Prostate gland (tissue), 2 donors: ENCODE measurements at places on chromosomes 1 and 21. TPM values are rescaled to one million over a fixed set of nuclear protein-coding genes. Genes with fewer than 3 reads are reported as not detected.

The LIN28A gene
- total RNA-seq, result not detected

- peak overlapping the region; percentile 24 for H3K27ac ChIP-seq
- DNase-seq, result no peak
- H3K36me3 ChIP-seq, result no peaks in the 10 kb centered on the region
- no peak overlapping the region for H3K4me3 ChIP-seq
- no peaks in the 10 kb centered on the region for H3K27me3 ChIP-seq
- H3K4me1 ChIP-seq, result no peaks in the 10 kb centered on the region
Observed at GRCh38 chr1:158014731-158015320, 21.4 kb downstream of the KIRREL1 start.

DNA sequence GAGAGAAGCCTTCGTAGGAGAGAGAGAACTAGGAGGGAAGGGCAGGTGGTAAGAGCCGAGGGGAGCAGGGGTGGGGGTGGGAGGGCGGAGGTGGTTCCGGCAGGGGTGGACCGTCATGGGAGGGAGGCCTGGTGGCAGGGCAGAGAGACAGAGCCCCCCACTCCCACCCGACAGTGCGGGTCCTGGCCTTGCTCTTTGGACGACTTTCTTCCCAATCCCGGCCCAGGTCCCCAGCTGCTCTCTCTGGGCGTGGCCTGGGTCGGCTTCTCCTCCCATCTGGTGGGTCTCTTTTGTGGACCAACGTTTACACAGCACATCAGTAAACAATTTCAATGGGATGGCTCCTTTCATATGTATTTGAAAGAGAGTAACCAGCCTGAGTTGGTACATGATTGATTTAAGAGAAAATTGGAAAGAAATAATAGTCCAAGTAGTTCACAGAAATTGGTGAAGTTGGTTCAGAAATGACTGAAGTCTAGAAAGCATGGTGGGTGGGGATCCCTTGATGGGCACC, 56.9 kb downstream of the LDLRAD2 start:
- H3K27me3 ChIP-seq, result no peaks in the 10 kb centered on the region
- peaks cover 8% of the 10 kb centered on the region for H3K4me1 ChIP-seq
- H3K36me3 ChIP-seq, result peaks cover 10% of the 10 kb centered on the region
- no peak for DNase-seq
- no peak overlapping the region for H3K4me3 ChIP-seq

DNA sequence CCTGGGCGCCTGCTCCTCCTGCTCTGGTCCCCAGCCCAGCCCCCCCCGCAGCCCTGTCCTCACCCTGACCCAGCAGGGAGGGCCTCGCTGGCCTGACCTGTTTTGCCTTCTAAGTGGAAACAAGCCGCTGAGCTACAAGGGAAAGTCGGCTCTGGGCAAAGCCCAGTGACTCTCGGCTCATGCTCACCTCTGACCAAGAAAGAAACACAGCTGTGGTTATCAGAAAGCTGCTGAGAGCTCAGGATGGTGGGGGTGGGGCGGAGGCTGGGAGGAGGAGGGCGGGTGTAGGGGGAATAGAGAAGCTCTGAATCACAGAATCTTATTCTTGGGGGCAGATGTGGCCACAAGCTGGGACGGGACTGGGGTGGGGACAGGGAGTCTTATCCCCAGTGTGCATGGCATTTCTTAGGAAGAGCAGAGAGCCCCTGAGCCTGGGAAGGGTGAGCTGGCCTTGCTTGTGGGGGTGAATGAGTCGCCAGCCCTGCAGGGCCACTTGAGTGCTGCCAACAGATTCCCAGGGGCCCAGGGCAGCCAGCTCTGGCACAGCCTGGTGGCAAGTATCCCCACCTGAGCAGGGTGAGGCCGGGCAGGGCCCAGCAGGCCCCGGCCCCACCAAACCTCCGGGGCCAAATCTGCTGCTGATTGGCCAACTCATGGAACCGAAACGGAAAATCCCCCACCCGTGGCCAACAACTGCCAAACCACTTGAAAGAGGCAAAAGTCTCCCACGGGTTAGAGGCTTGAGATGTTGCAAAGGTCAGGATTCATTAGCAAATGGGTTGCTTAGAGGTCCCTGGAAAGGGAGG, 120.6 kb downstream of the SPSB1 start:
- no peaks in the 10 kb centered on the region for H3K27me3 ChIP-seq
- peak overlapping the region; percentile 62 for H3K27ac ChIP-seq
- no peaks in the 10 kb centered on the region for H3K36me3 ChIP-seq
- no peak overlapping the region for H3K4me3 ChIP-seq
- no peak for DNase-seq

GRCh38 chr1:225880636-225881035, 1.5 kb downstream of the TMEM63A start:
- peak overlapping the region; percentile 78 for H3K4me3 ChIP-seq
- no peaks in the 10 kb centered on the region for H3K36me3 ChIP-seq
- peaks cover 20% of the 10 kb centered on the region for H3K4me1 ChIP-seq

- H3K27me3 ChIP-seq, result no peaks in the 10 kb centered on the region
- no peak within 1 kb of the TSS for H3K27ac ChIP-seq
- H3K4me3 ChIP-seq, result no peak within 1 kb of the TSS
- no peaks in the 10 kb centered on the region for H3K36me3 ChIP-seq
Observed at GRCh38 chr1:160795951-160796383, at the start of gene LY9. LY9 (plus strand) TSS chr1:160796174; CDS start chr1:160796188, 14 bp downstream.

The KCNT2 gene
- total RNA-seq, result 1.9 TPM

The GBP1 gene
- total RNA-seq, result 9.1 TPM

GRCh38 chr21:37631319-37632117, 264.9 kb downstream of the DYRK1A start:
- no peaks in the 10 kb centered on the region for H3K36me3 ChIP-seq
- no peak overlapping the region for H3K4me3 ChIP-seq
- H3K4me1 ChIP-seq, result no peaks in the 10 kb centered on the region
- DNase-seq, result peak; percentile 35
- H3K27me3 ChIP-seq, result no peaks in the 10 kb centered on the region
- H3K27ac ChIP-seq, result no peak overlapping the region

DNA sequence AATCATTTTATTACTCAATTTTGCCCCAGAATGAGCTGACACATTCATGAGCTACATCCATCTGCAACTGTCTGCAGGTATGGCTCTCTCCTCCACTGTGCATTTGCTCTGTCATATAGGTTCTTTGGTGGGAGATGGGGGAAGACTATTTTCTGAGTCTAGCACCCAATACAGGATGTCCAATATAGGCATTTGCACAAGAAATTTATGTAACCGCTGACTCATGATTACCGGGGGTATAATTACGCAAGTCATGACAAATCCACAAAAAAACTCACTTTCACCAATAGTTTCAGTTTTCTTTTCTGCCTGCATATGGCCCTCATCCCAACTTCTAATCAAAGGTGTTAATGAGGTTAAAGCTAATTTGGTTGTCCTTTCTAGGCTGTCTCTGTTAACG, 17.5 kb upstream of the VSIG8 start:
- H3K27me3 ChIP-seq, result no peaks in the 10 kb centered on the region
- H3K4me3 ChIP-seq, result no peak overlapping the region
- DNase-seq, result no peak
- no peak overlapping the region for H3K27ac ChIP-seq
- H3K36me3 ChIP-seq, result no peaks in the 10 kb centered on the region

The FCGR2B gene
- 1.9 TPM for total RNA-seq

GRCh38 chr1:21680381-21680780, 11.2 kb upstream of the RAP1GAP start:
- DNase-seq, result no peak
- H3K27me3 ChIP-seq, result no peaks in the 10 kb centered on the region
- no peaks in the 10 kb centered on the region for H3K36me3 ChIP-seq
- H3K4me1 ChIP-seq, result peaks cover 15% of the 10 kb centered on the region

DNA sequence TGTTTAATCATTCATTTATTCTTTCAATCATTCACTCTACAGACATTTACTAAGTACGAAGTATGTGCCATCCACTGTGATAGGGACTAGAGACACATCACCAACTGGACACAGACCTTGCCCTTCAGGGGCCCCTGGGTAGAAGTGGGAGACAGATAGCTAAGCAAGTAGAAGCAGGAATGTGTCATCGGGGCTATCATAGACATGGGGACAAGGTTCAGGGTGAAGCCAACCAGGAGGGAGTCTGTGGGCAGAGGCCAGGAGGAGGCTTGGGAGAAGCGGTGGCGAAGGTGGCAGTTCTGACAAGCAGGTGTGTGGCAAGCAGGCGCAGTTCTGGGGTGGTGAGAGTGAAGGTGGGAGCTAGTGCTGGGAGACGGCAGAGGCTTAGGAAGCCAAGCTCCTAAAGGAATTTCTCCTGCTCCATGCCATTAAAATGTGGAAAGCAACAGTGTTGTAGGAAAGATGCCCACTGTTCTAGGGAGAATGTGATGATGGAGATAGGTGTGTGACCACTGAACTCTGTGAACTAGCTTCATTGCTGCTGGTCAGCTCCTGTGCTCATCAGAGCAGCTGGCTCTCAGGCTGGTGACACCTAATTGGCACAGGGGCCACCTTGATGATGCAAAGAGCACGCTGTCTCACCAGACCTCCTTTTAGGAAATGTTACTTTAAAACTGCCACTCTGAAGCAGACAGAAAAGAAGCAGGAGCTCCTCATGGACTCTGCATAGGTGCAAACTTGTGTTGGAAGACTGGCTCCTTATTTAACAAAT, 79.7 kb upstream of the LPGAT1 start:
- H3K27me3 ChIP-seq, result no peaks in the 10 kb centered on the region
- H3K4me3 ChIP-seq, result no peak overlapping the region
- H3K27ac ChIP-seq, result no peak overlapping the region
- no peak for DNase-seq
- no peaks in the 10 kb centered on the region for H3K36me3 ChIP-seq
- H3K4me1 ChIP-seq, result no peaks in the 10 kb centered on the region

DNA sequence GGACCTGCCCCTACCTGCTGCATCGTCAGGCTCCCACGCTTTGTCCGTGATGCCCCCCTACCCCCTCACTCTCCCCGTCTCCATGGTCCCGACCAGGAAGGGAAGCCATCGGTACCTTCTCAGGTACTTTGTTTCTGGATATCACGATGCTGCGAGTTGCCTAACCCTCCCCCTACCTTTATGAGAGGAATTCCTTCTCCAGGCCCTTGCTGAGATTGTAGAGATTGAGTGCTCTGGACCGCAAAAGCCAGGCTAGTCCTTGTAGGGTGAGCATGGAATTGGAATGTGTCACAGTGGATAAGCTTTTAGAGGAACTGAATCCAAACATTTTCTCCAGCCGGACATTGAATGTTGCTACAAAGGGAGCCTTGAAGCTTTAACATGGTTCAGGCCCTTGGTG, 8.9 kb downstream of the SPATA46 start:
- no peak overlapping the region for H3K27ac ChIP-seq
- H3K27me3 ChIP-seq, result no peaks in the 10 kb centered on the region
- no peak overlapping the region for H3K4me3 ChIP-seq
- H3K4me1 ChIP-seq, result no peaks in the 10 kb centered on the region

The SCP2 gene
- total RNA-seq, result 124 TPM
